ENCODE measurements at places on chromosomes 5 and 9.

DNA sequence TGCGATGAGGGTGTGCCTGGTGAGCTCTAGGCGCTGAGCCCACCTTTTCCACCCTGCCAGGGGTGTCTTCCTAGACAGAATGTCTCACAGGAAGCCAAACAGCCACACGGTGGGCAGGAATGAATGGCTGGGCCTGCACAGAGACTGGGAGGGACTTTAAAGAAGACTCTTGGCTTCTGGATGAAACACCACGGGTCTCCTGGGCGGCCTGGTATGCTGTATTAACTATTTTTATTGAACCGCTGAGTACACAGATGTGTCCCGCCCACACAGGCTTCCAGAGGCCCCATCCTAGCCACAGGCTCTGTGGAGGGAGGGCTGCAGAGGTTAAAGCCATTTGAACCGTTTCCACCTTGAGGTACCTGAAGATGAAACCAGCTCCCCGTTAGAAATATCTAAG is 115.2 kb upstream of the CXCL14 start:
- DNase-seq = no peak

GRCh38 chr5:170075696-170076095 is 30.0 kb upstream of the FOXI1 start:
- DNase-seq = no peak

DNA sequence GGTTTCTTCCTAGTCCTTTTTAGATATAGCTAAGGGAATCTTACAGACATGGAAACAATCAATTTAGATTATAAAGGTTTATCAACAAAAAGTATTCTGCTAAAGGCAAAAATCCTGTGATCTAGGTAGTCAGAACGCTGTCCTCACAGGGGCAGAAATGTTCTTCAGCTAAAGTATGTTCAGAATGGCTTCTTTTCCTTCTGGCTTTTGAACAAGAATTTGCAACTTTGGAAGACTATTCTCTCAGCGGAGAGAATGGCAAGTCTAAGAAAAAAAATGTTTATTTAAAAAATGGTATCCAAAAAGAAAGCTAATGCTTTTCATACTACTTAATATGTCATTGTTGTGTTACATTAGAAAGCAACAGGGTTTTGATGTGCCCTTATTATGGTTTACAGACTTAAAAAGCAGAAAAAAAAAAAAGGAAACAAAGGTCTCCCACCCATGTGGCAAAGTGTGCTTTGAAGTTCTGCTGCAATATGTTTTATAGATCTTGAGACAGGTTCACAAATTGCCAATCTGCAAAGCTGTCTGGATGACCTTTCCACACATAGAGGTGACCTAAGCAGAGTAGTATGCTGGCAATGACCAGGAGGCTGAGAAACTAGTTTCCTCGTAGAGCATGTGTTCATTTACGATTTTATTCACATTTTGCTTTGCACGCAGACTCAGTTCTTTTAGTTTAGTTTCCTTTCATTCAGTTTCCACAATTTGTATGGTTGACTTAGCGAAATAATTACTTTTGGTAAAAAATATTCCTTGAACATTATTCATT is 45.1 kb upstream of the PJA2 start:
- no peak for DNase-seq

DNA sequence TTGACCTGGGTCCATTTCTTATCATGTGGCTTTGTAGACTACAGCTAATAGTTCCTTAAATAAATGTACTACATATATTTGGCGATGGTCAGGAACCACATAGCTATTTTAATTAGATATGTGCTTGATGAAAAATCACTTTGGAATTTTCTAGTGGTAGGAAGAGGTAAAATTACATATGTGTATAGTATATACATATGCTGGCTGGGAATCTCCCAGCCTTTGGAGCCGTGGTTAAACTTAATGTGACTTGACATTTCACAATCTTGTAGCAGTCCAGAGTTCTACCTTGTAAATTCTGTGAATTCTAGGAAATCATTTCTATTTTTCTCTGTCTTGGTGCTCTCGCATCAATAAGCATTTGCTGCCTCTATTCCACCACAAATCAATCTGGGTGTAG is 565.0 kb downstream of the DMRTA1 start:
- DNase-seq = no peak

DNA sequence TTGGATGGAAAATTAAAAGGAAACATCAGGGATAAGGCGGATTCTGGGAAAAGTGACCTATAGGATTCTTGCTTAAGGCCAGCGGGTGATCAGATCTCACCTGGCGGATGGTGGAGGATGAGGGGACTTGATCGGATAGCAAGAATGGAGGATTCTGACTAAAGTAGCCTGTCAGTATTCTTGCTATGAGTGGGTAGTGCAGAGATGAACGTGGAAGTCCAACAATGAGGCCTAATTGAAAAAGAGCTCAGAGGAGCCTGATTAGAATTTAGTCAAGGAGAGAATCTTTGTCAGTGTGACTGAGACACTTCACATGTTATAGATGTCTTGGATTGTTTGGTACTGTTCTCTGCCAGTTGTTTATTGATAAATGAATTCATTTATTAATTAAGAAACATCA is 24.9 kb downstream of the CAST start:
- DNase-seq = no peak

DNA sequence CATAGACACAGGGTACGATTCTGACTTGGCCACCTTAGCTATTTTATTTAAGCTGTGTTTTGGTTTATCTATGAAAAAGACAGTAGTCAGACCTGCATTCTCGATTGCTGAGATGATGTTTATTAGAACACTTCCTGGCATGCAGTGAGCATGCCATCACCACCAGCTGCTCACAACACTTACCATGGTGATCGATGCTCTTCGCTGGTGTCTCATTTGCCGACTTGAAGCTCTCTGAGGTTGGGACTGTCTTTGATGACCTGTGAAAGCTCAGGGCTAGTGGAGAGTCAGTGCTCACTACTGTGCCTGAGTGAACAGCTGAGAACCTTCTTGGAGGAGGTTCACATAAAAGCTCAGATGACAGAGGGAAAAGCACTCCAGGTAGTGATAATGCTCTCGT is 4.4 kb upstream of the C9orf153 start:
- no peak for DNase-seq

GRCh38 chr9:38768351-38768761 is 48.4 kb upstream of the FAM240B start:
- no peak for DNase-seq

DNA sequence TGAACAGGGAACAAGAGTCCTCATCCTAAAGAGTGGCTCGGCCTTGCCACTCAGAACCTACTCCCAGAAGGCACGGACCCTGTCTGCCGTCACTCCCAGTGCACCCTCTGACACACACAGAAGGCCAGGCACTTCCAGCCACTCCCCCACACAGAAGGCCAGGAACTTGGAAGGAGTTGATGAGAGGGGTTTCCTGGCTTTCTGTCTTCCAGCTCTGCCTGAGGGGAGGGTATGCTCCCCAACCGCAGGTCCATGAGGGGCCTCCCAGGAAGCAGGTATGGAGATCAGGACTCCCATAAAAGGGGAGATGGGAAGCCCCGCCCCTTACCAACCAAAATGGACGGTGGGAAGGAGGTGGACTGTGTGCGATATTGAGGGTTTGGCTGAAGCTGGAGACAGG is 247.6 kb upstream of the IRX4 start:
- no peak for DNase-seq

- no peak for DNase-seq
These were observed 514.4 kb upstream of the SEMA6A start for GRCh38 chr5:117089001-117089400.
